ENCODE measurements at places on chromosomes 6 and 20.
A peak's percentile ranks its signal among the peaks of the same experiment; 100 is the strongest.

GRCh38 chr6:157657754-157658153 lies 165.3 kb upstream of the SNX9 start:
- peak; percentile 95 for DNase-seq

- DNase-seq: no peak
Measured at GRCh38 chr6:30793521-30794194, 49.3 kb upstream of the IER3 start.

- no peak for DNase-seq
Measured at GRCh38 chr6:27757307-27757706, 154.9 kb downstream of the OR2B2 start.

DNA sequence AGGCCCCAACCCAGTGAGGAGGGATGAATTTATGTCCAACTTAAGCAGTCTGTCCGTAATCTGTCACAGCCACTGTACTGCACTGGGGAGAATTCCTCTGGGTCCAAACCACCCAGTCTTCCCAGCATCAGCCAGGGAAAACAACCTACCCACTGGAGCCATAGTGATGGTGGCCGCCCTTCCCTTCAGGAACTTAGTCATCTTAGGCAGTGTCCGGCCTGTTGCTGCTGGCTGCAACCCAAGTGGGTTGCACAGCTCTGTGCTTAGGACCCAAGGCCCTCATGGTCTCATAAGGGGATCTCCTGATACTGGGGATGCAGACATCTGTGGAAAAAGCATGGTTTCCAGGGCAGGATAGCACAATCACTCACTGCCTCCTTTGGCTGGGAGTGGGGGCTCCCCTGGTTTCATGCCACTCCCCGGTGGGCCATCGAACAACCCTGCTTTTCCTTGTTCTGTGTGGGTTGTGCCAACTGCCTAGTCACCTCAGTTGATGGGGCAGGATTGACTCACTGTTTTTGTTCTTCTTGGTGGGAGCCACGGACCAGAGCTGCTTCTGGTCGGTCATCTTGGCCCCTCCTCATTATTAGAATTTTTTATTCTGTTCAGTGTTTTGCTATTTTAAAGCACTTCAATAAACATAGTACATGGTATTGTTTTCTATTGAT lies 591.9 kb downstream of the DOK5 start:
- no peak for DNase-seq

- DNase-seq: no peak
Measured at GRCh38 chr6:54907355-54907754, 60.8 kb downstream of the FAM83B start.

GRCh38 chr20:33460711-33461110 lies 17.1 kb upstream of the SNTA1 start:
- no peak for DNase-seq

- no peak for DNase-seq
Measured at GRCh38 chr20:62898970-62899632, 27.2 kb downstream of the DIDO1 start.

DNA sequence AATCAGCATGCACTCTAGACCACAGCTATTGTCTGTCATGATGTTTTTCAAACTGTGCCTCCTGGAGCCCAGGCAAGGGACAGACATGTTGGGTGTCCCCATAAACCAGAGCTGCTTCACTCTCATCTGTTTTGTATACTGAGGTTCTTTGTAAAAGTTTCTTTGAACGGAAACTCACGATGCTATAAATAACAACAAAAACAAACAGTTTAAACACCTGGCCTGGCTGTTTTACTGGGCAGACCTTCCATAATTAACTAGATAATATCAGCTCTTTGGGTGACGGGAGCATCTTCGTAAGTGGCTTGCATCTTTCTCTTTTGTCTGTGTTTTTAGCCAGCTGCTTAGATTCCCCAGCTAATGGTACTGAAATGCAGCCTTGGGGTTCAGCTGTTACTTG lies 190.3 kb downstream of the ZDHHC14 start:
- no peak for DNase-seq

Data from NCI-H524 (cell line).